ENCODE measurements at places on chromosomes 13 and 19.

GRCh38 chr19:39432677-39433025 lies 3.1 kb downstream of the RPS16 start:
- DNase-seq: peak; percentile 18

GRCh38 chr13:97848886-97849285 lies 104.6 kb upstream of the IPO5 start:
- no peak for DNase-seq

- no peak for DNase-seq
Observed at GRCh38 chr19:50362656-50363424, 2.6 kb downstream of the NAPSA start.

DNA sequence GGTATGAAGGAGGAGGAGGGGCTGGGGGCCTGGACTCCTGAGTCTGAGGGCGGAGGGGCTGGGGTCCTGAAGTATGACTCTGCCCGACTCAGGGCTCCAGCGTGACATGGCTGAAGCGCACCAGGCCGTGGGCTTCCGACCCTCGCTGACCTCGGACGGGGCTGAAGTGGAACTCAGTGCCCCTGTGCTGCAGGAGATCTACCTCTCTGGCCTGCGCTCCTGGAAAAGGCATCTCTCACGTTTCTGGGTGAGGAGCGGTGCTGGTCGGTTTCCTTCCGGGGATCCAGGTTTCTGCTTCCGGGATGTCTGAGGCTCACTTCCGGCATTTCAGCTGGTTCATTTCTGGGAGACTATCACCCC lies 1.2 kb downstream of the CPT1C start:
- DNase-seq: no peak

Data from ELR (cell line).